ENCODE measurements at places on chromosomes 1 and 21.

DNA sequence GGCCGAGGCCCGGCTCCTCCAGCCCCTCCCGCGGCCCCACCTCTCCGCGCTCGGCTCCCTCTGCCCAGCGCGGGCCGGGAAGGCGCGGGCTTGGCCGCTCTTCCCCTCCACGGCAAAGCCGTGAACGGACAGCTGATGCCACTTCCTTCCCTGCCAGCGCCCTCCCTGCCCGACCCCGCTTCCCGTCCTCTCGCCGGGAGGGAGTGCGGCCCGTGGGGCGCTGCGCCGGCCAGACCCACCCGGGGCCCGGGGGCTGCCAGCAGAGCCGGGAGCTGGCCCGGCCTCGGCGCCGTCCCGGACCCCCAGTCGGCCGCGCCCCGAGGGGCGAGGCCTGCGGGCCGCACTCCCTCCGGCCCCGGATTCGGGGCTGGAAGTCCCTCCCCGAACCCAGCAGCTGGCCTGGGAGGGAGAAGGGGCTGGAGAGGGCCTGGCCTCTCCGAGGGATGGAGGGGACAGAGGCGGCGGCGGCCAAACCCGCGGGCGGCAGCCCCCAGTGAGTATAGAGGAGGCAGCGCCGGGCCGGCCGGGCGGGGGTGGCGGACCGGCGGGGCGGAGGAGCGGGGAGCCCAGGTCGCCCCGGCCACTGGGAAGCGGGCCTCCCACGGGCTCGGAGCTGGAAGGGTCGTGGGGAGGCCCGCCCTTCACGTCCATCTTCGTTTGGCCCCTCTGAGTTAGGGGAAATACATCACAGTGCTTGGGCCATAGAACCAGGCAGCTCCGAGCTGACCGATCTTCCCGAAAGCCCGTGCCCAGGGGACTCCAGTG lies at the start of gene KIAA1614:
TSS of gene KIAA1614 (plus strand) at position 97 of the 765 bp plus-strand sequence. CDS start at position 444, 347 bp downstream.
- peak; percentile 23 for DNase-seq

DNA sequence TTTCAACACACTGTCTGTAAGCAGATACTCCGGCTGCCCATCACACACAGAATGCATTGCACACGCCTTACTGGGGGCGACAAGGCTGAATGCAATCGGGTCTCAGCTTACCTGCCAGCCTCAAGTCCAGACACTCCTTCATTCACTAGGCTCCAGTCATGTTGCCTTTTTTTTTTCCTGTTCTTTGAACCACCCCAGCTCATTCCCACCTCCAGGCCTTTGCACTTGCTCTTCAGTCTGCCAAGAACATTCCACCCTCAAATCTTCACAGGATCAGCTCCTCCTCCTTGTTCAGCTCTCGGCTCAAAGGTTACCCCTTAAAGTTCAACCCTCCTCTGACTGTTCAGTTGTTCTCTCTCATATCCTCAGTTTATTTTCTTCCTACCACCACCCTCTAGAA lies 181.9 kb upstream of the ESRRG start:
- DNase-seq, result no peak

GRCh38 chr1:21909286-21909759 lies 27.8 kb downstream of the HSPG2 start:
- no peak for DNase-seq

DNA sequence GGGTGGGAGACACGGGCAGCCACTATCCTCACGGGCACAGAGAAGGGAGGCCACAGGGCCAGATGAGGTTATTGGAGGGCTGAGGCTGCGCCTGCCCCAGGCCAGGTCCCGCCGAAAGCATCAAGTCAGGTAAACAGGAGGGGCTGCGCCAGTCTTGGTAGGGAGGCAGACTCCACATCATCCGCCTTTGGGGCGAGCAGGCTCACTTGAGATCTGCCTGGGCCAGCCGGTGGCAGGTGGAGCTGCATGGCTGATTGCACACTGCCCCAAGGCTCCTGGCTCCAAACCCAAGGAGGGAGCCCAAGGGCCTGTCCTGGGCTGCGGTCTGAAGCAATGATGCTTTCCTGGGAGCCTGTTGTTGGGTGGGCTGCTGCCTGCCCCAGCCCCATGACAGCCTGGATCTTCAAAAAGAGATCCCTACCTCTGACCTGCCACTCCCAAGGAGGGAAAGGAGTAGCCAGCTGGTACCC lies 4.6 kb downstream of the SMIM1 start:
- no peak for DNase-seq

DNA sequence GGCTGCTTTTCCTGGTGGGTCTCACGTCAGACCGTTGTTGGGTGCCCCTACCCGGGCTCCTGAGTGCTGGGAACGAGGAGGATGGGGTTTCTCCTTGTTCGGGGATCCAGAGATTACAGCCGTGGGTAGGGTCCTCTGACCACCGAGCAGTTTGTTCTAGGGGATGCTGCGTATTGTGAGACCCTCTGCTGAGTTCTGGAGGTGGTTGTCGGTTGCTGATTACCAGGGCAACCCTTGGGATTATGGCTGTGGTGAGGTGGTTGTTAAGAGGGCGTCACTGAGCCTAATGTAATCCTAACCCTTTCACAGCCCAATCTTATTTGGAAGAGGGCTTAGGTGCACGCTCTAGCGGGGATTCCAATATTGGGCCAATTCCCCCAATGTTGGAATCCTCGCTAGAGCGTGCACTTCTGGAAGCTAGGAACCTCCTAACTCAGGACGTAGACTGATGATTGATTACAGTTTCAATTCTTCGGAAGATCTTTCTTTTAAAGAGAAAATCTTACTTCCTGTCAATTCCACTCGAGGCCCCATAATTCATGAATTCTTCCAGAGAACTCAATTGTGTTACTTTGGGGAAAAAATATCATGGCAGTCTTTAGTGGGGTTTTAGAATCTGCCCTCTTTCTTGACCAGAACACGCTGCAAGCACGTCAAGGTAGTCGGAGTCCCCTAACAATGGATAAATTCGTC lies 483 bp downstream of the TCEANC2 start:
- DNase-seq, result peak; percentile 32

GRCh38 chr1:44806704-44807363 lies at the start of gene DYNLT4:
Gene DYNLT4 (minus strand): TSS chr1:44807351. CDS start chr1:44806668, 683 bp downstream.
- DNase-seq, result no peak

DNA sequence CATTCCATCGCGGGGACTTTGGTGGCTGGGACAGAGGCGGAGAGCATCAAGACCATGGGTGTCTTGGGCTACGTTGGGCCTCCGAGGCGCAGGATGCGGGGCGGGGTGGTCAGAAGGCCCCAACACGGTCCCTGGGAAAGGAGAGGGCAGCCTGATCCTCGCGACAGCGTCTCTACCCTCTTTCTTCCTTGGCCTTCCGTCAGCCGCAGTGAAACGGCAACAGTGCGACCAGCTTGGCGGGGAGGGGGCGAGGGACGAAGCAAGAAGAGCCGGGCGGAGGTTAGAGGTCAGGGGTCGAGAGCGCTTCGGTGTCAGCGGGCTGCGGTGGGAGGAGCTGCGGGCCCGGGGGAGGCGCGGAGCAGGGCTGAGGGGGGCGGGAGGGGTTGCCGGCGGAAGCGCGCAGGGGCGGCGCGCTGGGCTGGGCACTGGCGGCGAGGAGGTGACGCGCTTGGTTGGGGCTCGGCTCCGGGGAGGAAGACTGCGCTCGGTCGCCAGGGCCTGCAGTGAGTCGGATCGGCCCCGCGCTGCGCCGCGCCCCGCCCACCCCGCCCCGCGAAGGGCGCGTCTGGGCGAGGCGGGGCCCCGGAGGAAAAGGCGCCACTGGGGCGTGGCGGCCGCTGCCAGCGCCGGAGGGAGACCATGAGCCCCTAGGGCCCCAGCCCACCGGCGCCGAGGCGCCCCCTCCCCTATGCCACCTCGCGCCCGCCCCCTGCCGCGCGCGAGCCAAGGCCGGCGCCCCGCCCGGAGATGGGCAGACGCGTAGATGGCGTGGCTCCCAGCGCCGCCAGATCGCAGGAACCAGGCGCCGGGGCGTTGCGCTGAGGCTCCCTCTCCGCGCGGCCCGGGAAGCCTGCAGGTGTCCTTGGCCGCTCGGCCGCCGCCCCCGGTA lies at the start of gene KCNC4:
TSS of gene KCNC4 (plus strand) at position 600 of the 889 bp plus-strand sequence. CDS start 1,186 bp downstream, outside the sequence.
- peak; percentile 78 for DNase-seq

- DNase-seq, result no peak
Measured at GRCh38 chr1:235270625-235271024, 57.4 kb downstream of the ARID4B start.

GRCh38 chr1:207497941-207498340 lies 2.0 kb downstream of the CR1 start:
- peak; percentile 92 for DNase-seq

DNA sequence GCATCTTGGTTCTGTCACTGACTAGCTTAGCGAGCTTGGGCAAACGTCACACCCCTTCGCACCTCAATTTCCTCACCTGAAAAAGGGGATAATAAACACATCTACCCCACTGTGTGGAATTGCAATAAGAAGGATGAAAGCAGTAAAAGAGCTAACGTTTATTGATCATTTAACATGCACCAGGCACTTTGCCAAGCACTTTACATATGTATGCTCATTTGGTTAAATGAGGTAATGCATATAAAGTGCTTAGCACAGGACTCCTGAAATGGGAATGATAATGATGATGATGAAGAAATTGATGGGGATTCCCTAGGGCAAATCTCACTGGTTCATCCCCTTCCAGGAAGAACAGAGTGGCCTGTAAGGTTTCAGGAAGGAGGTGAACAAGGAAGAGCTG lies 4.8 kb downstream of the NKAIN1 start:
- no peak for DNase-seq

GRCh38 chr1:227889863-227890405 lies 57.8 kb downstream of the WNT9A start:
- DNase-seq, result no peak

GRCh38 chr1:13976485-13976884 lies 276.5 kb downstream of the PRDM2 start:
- DNase-seq, result no peak

- DNase-seq, result no peak
Measured at GRCh38 chr1:213782941-213783672, 204.7 kb upstream of the PROX1 start.

GRCh38 chr1:206702260-206702659 lies 17.6 kb downstream of the MAPKAPK2 start:
- DNase-seq, result no peak
